ENCODE measurements at places on chromosomes 7 and 10.

- DNase-seq = no peak
Measured at GRCh38 chr7:107982918-107983389, 20.0 kb downstream of the LAMB1 start.

GRCh38 chr7:41573015-41573414, 129.9 kb downstream of the INHBA start:
- no peak for DNase-seq

GRCh38 chr7:47730142-47730541, 148.2 kb upstream of the TNS3 start:
- DNase-seq = no peak

DNA sequence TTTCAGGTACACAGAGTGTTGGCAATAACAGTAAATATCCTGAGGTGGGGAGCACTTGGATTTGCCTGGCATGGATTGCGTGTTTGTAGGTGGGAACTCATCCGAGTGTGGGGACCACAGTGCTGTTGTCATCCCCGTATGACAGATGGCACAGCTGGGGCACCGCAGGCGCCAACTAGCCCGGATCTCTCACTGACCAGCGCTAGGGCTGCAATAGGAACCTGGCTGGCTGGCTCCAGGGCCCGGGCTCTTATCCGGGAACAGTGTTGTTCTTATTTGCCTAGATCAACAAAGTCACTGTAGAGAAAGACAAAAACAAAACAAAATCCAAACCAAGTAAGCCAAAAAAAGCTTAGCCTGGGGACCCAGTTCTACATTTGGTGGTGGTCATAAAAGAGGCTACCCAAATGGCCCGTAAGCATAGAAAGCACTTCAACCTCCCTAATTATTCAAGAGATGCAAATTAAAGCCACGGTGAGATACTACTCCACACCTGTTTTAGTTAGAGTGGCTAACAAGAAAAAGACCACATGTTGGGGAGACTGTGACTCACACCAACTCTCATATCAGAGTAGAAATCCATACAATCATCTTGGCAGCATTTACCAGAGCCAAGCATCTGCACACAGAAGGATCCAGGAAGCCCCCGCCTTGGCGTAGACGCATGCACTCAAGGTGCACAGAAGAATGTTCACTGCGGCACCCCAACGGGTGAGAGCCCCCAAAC, 27.2 kb upstream of the PFKFB3 start:
- DNase-seq = no peak

GRCh38 chr10:59337201-59337652, 25.1 kb downstream of the FAM13C start:
- DNase-seq = no peak
